ENCODE measurements at places on chromosomes 4 and X. TPM values are rescaled to one million over a fixed set of nuclear protein-coding genes. Genes with fewer than 3 reads are reported as not detected.

DNA sequence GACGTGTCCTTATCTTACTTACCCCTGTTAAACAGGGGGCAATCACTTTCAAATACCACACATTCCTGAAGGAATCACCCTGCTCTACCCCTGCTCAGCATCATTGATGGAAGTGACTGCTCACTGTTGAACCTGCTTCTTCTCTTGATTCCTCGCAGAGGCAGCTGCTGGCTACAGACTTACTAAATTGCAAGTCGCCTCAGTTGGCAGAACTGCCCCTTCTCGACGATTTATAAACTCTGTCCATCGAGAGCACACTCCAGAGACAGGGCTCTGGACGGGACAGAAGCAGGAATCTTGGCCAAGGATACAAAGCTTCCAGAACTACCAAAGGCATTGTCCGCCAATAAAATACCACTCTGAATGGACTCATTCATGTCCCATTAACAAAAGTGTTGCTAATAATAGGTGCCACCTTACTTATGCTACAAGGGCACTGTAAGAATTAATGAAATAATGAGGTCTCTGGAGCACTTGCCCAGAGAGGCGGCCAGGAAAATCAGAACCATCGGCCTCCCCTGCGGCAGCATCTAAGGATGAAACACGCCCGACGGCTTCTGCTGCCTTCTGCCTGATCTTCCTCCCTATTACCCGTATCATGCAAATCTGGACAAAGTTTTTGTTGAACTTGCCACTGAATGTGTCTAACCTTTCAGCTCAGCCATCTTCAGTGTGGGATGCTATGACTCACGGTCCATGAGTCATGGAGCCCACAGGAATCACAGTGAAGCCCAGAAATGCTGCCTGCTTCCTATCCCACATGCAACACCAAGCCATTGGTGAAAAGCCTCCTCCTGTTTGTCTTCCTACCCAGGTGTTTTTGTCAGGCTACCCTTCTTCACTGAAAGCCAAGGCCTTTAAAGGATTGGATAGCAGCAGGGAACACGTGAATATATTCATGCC is 164.9 kb downstream of the MAML3 start:
- ATAC-seq, result peak; percentile 68

- ATAC-seq, result no peak
Measured at GRCh38 chrX:68699960-68700746, 52.7 kb downstream of the STARD8 start.

DNA sequence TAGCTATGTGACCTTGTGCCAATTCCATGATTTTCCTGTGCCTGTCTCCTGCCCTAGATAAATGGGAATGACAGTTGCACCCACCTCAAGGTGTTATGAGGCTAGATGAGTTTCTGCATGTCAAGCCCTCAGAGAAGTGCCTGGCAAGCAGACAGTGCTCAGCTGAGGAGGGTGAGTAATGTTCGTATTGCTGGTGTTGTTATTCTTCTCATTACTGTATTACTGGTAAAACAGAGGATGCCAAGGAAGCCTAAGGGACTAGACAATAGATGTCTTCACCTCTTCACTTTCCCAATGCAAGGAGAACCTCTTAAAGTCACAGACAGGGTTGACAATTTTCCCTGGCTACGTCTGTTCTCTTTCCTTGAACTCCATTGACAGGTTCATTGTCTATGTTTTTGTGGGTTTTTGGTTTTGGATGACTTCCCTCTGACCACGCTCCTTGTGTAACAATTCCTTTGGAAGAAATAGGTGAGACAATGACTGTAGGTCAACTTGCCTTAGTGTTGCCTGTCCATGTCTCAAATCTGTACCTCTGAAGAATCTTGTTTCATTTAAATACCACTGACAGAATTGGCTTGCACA is 19.2 kb downstream of the ETDC start:
- ATAC-seq, result no peak

DNA sequence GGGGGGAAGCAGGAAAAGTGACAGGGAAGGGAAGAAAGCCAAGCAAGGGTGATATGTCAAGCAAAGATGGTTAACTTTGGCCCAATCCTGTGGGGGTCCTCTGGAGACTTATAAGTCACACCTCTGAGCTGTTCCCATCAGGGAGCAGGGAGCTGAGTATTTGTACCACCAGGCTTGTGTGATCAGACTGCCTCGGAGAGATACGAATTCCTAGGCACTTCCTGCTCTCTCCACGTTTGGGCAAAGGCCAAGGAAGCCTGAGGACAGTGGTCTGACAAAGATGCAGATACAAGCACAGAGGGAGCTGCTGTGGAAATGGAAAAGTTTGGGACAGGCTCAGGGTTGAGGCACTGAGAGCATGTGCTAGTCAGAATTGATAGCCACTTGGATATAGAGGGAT is 10.4 kb upstream of the PPP3CA start:
- ATAC-seq, result no peak

DNA sequence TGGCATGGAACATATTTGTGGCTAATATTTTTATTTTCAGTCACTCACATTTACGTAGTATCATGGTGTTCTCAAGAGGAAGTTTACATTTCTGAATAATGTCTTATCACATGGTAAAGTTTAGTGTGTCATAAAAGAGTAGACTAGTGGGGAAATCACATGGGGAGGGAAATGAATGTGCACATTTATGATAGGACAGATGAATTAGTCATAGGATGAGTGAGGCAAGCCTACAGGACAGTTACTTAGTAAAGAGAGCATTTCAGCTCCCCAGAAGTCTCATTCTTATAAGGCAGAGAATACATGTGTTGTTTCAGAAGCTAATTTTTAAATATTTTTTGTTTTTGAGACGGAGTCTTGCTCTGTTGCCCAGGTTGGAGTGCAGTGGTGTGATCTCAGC is 6.2 kb downstream of the GK start:
- ATAC-seq, result no peak

GRCh38 chrX:55342533-55343501 is 78.1 kb upstream of the PAGE3 start:
- no peak for ATAC-seq

- no peak for ATAC-seq
Measured at GRCh38 chr4:129254526-129254925, 158.6 kb downstream of the C4orf33 start.

The CLCN4 gene
- 1.5 TPM for total RNA-seq

- ATAC-seq, result no peak
Measured at GRCh38 chr4:83609365-83609764, 73.5 kb downstream of the GPAT3 start.

- no peak for ATAC-seq
Measured at GRCh38 chr4:141645611-141646340, 9.4 kb downstream of the IL15 start.

DNA sequence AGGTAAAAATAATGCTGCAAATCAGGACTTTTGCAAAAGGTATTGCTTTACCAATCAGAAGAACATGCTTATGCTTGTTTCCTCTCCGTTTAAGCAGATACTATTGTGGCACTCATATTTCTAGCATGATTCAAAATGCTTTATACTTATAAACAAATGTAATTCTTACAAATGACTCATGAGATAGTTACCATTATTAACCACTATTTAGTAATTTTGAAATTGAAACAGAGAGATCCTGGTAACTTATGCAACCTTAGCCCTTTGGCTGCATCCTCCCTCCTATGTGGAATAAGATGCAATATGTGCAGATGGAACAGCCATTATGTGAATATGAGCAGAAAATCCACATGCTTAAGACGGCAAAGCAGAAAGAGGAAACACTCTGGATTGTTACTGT is 164.7 kb downstream of the PCDH18 start:
- no peak for ATAC-seq

- ATAC-seq, result no peak
Measured at GRCh38 chr4:112813790-112814189, 176.8 kb downstream of the LARP7 start.

GRCh38 chrX:25006586-25007058 is 9.1 kb downstream of the ARX start:
- no peak for ATAC-seq

- ATAC-seq, result peak; percentile 85
Measured at GRCh38 chrX:52988985-52989917, 30.9 kb upstream of the FAM156A start.

- ATAC-seq, result no peak
Measured at GRCh38 chr4:184306949-184307348, 89.3 kb upstream of the ENPP6 start.

The PRRG1 gene
- total RNA-seq, result 5.8 TPM

- ATAC-seq, result no peak
Measured at GRCh38 chr4:185092535-185093197, 50.4 kb upstream of the SLC25A4 start.

GRCh38 chrX:39613482-39613995 is 484.2 kb downstream of the BCOR start:
- peak; percentile 88 for ATAC-seq

The LRP2BP gene
- total RNA-seq, result 9.7 TPM

The CDK16 gene
- 106 TPM for total RNA-seq

DNA sequence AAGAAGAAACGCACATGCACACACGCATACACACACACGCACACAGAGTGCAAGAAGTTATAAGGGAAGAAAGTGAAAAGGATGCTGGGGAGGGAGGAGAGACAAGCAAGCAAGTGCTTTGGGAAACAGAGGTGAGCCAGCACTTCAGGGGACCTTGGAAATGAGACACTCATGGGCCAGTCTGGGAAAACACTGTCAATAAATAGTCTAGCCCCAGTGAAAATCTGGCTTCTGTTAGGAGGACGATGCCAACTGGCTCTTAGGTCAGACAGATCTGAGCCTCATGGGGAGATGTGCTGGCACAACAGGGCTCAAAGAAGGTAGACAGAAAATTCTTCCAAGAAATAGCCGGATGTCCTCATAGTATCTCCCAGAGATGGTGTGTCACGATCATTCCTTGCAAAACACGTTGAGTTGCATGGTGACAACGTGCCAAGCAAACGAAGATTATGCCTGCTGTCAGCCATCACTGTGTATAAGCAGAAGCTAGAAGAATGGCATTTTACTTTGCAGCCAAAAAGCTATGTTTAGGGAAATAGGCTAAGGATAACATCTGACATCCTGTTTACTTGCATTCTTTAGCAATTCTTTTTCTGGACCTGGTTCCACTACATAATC is 557 bp upstream of the ARHGEF6 start:
- no peak for ATAC-seq

All from motor neuron (in vitro differentiated cells).